NCI-H82 (cell line): ENCODE measurements at places on chromosomes 11 and 22.
A peak's percentile ranks its signal among the peaks of the same experiment; 100 is the strongest.

GRCh38 chr22:19359554-19360299, 68.2 kb upstream of the CLTCL1 start:
- no peak for DNase-seq

DNA sequence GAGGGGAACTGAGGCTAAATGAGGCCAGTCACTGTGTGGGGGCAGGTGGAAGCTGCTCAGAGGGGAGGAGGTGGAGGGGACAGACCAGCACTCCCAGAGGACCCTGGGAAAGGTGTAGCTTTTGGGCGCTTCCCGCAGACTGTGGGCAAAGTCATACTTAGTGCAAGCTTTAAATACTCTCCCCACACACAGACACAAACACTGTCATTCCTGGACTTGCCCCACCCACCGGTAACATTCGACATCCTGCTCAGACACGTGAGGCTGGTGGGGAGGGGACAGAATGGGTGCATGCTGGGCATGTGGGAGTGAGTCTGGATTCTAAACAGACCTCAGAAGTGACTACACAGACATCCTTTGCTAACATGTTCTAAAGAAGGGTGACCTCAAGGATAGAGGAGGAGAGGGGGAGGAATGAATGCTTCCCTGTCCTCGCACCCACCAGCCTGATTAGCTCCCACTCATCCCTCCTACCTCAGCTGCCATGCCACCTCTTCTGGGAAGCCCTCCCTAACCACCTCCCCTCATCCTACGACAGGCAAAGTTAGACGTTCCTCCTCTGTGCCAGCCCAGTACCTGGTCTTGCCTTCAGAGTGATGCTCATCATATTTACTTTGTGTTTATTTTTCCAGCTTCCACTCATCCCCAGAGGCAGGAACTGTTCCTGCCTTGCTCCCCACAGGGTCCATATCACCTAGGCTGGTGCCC, 22.2 kb downstream of the TSKU start:
- no peak for DNase-seq

- DNase-seq, result no peak
These were observed 25.3 kb upstream of the NOX4 start for GRCh38 chr11:89516496-89516895.

DNA sequence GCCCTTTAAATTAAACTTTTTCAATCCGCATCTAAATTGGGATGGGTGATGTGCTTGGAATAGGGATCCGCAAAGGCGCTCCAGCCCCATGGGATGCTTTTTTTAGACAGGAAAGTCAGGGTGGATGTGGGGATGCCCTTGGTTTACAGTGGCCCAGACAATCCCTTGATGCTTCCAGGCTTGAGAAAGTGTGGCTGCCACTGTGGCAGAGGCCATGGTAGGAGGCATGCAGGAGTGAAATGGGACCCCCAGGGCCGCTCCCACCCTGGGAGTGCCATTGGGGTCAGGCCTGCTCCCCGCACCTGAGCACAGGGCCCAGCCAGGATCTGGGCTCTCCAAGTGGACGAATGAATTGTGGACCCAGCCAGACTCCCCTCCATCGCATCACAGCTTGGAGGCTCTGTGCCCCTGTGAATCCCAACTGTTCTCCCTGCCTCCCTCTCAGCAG, 75.8 kb downstream of the COMMD9 start:
- no peak for DNase-seq

DNA sequence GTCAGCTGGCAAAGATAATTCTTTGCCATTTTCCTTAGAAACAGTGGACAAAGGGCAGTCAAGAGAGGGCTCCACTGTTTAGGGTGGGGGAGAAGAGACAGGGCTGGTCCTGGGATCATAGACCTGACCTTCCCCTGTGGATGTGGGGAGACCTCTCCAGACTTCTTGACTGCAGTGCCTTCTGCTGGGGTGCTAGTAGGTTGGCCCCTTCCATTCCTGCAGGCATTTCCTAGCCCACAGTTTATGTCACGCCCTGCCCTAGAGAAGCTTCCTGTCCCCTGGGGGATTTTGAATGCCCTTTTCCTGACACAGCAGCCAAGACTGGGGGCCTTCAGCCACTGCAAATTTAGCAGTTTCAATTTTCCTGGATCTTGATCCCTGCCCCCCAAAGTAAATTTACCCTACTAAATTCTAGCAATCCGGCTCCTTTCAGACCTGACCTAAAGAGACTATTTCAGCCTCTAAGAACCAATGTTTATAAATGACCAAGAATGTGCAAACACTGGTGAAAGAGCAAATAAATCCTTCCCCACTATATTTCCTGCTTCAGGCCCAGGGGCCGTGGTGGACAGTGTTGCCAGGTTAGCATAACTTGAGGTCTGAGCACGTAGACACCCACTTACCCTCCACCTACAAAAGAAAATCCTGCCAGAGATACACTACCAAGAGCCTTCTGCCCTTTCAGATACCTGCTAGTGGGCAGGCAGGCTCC, 58.4 kb downstream of the PPFIBP2 start:
- DNase-seq, result peak; percentile 31

GRCh38 chr11:16815047-16815767, 76.8 kb downstream of the C11orf58 start:
- DNase-seq, result no peak

DNA sequence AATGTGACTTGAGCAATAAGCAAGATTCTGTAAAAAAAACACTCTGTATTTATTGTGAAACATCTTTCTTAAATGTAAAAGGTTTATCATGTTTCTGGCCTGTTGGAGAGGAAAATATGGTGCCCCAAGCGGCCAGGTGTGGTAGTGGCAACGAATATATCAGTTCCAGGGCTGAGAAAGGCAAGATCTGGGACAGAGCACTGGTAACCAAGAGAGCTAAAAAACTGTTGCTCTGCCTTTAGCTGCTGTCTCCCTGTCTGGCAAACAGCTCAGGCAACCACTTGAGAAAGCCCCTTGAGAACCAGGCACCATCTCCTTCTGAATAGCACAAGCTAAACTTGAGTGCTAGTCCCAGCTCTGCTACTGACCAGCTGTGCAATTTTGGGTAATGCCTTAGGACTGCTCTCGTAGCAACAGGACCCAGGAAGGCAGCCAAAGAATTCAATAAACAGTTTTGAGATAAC, 129.9 kb downstream of the KCNC1 start:
- DNase-seq, result peak; percentile 21

DNA sequence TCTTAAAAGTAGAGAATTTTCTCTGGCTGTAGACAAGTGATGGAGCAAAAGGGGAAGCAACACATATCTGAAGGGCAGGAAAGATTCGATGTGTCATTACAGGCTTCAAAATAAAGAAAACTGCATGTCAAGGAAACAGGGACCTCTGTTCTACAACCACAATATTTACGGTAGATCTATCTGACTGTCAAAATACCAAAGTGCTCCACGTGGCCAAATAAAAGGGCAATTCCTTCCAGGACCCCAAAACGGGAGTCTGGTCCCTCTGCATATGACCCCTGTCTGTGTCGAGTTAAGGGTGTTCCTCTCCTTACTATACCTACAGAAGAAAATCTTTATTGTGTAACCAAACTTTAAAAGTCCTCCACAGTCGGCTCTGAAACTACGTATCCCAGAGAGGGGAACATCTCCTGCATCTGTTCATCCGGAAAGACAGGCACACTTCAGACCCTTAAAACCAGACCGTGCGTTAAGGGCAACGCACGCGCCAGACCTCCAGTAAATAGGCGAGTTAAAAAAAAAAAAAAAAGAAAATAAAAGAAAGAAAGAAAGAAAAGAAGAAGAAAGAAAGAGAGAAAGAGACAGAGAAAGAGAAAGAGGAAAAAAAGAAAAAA, 756 bp downstream of the CLNS1A start:
- DNase-seq, result peak; percentile 25

- DNase-seq, result no peak
These were observed 211.9 kb upstream of the CADM1 start for GRCh38 chr11:115716080-115716479.

DNA sequence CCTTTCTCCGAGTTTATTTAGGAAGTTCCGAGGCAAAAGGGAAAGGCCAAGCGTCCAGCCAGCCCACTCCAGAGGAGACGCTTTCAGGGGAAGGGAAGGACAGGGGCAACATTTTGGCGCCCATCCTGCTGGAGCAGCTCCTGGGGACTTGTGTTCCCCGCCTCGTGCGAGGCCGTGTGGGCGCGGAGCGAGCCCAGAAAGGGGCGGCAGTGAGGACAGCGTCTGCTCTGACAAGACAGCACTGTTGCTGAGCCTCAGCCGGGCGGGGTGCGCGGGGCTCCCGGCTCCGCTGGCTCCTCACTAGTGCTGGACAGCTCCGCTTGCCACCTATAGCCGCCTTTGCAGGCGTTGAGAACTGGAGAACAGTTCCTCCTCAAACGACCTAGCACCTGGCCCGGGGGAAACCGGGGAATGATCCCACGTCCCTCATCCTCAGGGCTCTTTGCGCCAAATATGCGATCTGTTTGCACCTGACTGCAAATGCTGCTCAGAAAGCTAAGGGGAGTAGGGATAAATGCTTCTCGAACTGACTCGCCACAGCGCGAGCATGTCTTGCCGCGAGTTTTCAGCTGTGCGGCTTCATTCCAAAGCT, 722 bp upstream of the GUCY1A2 start:
- peak; percentile 61 for DNase-seq

DNA sequence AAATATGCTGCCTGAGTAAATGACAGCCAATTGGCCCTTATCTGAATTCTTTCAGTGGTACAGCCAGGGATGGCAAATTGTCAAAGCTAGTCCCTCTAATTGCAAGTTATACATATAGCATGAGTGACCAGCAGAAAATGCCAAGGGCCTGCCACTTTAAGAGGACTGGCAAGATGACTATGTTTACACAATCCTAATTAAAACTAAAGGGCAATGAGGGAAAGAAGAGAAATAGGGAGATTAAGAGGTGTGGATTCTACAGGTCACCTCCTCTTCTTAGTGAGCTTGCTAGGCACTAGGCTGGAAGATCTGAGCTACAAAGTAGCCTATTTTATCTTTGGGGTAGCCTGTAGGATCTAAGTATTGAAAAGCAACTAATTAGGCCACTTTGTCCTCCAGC, 13.5 kb downstream of the NUMA1 start:
- no peak for DNase-seq

DNA sequence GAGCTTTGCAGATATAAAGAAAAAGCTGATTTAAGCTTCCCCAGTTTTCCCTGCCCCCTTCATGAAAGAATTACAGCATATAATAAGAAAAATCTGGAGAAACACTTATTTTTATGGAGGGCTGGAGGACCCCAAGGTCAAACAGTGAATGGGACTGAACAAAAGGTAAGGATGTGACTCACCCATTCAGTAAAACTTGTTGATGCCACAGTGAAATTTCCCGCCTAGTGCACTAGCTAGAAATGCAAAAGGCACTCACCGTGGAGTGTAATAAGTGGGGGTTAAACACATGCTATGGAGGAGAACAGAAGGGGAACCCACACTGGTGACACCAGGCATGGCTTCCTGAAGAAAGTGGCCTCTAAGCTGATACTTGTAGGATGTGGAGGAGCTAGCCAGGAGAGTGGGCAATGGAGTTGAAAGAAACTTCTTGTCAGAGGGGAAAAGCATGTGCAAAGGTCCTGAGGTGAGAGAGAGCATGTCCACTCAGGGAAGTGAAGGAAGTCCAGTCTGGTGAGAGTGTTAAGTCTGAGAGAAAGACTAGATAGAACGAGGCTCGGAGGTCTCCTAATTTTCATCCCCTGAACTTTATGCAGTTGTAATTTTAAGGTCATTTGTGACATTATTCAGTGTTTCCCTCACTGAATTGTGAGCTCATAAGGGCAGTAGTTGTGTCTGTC, 77.1 kb downstream of the MIAT start:
- DNase-seq, result no peak

- DNase-seq, result no peak
These were observed 6.0 kb upstream of the FGF3 start for GRCh38 chr11:69825037-69825834.
